ENCODE measurements at places on chromosomes 5 and 9. TPM values are rescaled to one million over a fixed set of nuclear protein-coding genes. Genes with fewer than 3 reads are reported as not detected.

DNA sequence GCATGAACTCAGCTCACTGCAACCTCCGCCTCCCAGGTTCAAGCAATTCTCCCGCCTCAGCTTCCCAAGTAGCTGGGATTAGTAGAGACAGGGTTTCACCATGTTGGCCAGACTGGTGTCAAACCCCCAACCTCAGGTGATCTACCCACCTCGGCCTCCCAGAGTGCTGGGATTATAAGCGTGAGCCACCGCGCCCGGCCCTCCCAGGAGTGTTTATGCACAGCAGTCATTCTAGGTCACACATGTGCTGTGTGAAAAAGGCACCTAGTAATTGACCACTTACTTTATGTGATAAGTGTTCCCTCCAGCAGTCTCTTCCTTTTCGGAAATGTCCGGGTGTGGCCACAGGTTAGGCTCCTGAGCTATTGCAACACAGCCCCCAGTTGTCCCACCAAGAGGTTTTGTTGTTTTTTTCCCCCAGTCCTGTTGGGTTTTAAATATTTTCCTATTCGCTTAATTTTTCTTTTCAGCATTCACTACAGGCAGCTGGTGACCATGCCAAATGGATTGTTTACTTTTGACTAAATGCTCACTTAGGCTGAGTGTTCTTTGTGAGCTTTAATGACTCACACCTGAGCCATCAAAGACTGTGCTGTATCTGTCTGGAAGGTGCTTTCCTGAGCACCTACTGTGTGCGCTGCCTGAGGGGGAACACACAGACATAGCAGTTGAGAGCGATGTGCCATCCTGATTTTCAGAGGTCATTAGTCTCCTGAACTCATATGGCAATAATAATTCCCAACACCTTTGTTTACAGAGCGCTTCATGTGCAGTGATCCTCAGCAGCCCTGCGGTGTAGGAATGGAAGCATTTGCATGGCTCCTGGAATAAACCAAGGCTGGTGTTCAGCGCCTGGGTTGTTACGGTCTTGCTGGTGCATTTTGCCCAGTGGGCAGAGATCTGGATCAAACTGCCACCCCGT is 94.3 kb downstream of the MVB12B start:
- DNase-seq = no peak

DNA sequence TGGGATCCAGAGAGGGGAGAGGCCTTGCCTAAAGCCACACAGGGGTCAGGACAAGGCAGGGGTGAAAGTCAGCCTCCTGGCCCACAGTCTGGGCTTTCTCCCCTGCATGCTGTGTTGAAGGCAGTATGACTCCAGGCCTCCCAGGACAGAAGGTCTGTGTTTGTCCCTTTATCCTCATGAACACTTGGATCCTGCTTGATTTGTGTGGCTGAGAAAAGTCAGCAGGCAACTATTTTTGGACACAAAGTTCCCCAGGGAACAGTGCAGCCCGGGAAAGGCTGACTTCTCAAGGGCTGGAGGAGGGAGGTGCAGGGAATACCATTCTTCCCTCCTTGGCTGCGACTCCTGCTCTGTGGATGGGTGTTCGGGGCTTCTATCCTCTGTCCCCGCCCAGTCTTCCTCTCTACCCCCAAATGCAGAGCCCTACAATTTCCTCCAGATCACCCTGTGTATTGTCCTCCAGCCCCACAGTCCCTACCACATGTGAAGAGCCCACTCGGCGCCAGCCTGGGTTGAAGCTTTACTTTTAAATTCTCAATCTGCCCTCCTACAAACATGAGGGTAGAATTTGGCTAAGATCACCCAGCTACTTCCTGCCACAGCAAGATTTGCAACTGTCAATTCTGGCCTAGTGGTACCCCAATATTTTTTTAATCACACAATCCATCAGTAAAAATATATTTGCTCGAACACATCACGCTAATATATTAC is 4.1 kb downstream of the AKNA start:
- DNase-seq = no peak

- no peak for DNase-seq
Measured at GRCh38 chr9:124356745-124357390, 58.4 kb downstream of the PSMB7 start.

Gene CDH9
- not detected for total RNA-seq

Gene SLC46A2
- not detected for total RNA-seq

Gene NPR3
- total RNA-seq = 21.5 TPM

Gene DPM2
- 39.5 TPM for total RNA-seq

Gene TRIM7
- total RNA-seq = 46.8 TPM

DNA sequence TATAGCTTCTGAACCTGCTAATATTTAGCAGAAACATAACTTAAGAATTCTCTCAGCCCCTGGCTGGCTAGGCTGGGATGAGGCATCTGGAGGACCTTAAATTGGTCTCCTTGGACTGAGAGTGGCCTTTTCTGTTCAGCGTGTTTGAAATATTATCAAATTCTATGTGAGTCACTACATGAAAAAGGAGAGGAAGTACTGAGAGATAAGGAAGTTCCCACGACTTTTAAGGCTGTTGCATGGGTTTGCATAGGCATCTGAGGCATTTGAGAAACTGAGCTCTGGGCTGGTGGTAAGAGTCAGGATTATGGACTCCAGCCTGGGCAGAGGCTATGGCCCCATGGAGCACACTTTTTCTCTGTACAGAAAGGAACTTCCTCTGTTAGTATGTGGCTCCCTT is 816.2 kb upstream of the GRAMD2B start:
- DNase-seq = no peak
